ENCODE measurements at places on chromosomes 3 and 15.

DNA sequence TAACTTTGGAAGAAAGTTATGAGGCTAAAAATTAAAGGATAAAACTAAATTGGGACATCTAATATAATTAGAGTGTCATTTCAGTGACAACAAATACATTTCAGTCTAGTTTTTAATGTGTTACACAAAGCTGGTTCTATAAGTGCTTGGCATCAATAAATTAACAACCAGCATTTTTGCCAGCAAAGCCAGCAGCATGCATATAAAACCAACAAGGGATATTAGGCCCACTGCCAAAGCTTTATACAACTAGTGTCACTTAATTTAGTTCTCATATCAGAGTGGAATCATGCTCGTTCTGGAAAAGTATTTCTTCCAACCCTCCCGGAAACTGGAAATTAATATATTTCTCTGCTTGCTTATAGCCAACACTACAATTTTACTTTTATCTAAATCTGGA is 88.8 kb downstream of the THBS1 start:
- DNase-seq, result no peak

- DNase-seq, result no peak
These were observed 31.1 kb downstream of the FBXO40 start for GRCh38 chr3:121624147-121624899.

- no peak for DNase-seq
These were observed 117.3 kb upstream of the WNT5A start for GRCh38 chr3:55604402-55604801.

DNA sequence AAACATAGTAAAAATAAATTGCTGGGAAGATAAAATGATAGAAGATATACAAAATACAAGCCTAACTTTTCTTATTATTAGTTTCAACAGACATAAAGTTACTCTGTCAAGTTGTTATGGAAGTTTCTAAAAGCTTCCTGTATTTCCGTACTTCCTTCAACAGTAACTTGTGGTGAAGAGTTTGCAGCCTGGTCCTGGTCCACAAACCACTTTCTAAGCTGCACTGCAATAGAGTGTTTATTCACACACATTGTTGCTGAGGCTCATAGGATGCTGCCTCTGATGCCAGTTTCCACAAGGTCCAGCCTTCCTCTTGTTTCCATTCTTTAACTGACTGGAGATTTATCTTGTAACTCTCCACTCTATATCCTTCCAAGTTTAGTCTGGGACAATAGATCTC is 39.4 kb upstream of the KY start:
- no peak for DNase-seq

DNA sequence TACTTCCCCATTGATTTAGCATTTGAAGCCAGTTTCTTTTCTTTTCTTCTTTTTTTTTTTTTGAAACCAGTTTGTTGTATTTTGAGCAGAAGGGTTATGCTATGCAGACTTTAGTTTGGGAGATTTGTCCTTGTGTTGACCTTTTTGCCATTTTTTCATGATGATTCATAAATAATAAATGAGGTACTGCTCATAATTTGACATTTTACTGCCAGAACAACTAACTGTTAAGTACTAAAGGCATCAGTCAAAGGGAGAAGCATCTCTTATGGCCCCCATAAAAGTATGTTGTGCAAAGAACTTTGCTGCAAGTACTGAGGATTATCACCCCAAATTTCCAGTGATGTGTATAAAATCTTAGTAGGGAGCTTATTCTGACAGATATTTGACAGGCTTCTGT is 1.7 kb upstream of the GPR87 start:
- no peak for DNase-seq

GRCh38 chr3:125078951-125079674 is 23.3 kb upstream of the HEG1 start:
- no peak for DNase-seq

- peak; percentile 64 for DNase-seq
These were observed at the start of gene ISLR2 for GRCh38 chr15:74130155-74130848. ISLR2 (plus strand) TSS chr15:74130586; CDS start chr15:74132755, 2,169 bp downstream.

GRCh38 chr15:33377204-33377603 is 66.4 kb downstream of the RYR3 start:
- no peak for DNase-seq

DNA sequence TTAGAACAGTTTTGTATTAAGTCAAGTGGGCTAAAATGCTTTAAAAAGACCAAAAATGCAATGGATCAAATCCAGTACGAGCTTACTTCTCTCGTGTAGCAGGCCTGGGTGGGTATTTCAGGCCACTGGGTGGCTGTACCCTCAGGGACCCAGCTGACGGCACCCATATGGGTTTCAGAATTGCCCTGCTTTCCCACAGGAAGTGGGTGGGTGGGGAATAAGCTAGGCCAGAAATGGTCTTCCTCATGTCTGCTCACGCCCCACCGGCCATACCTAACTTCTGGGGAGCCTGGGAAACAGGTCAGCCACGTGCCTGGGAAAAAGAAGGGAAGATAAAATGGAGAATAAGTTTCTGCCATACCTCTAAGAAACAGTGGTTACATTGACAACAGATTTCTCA is 20.3 kb downstream of the GPR160 start:
- no peak for DNase-seq

DNA sequence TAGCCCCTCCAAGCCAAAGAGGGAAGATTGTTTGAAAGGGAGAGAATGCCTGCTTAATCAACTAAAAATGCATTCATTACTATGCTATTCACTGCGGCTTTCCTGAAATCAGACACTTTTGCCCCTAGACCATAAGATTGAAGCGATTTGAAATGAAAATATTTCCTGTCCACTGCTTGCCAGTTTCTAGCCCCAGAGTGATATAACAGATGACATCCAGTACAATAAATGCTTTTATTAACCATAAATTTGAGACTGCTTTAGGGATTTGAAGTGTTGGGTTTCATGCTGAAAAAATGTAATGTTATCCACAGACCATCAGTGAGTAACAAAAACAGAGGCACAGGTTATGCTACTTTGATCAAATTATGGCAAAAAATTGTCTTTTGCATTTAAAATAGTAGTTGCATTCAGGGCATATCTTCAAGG is 14.1 kb downstream of the IL17RD start:
- no peak for DNase-seq

- peak; percentile 51 for DNase-seq
These were observed 59.2 kb upstream of the HERC1 start for GRCh38 chr15:63892794-63893441.

DNA sequence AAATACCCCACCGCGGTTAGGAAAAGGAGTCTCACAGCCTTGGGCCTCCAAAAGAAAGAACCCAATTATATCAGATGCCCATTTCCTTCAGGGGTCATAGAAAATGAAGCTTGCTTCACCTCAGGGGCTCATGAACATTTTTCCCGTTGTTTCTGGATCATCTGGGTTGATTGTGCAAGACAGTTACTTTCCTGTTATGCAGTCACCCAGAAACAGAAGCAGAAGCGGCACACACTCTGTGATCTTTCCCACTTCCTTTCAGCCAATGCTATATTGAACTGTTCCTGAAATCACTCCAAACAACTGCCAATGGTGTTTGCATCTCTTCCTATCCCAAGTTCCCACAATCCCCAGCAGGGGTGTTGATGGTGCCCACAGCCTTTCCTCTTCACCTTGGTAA is 295.6 kb upstream of the RASGRP1 start:
- no peak for DNase-seq

All from femur (tissue), 1 donor.